T-helper 2 cell (primary cell): ENCODE measurements at places on chromosomes 12 and 14.

- DNase-seq, result no peak
Observed at GRCh38 chr14:103121846-103122584, 1.2 kb upstream of the TNFAIP2 start.

- no peak for DNase-seq
Observed at GRCh38 chr12:31591380-31591901, 505 bp upstream of the DENND5B start.

GRCh38 chr12:53480491-53481442 lies 18.5 kb downstream of the MAP3K12 start:
- DNase-seq, result no peak

DNA sequence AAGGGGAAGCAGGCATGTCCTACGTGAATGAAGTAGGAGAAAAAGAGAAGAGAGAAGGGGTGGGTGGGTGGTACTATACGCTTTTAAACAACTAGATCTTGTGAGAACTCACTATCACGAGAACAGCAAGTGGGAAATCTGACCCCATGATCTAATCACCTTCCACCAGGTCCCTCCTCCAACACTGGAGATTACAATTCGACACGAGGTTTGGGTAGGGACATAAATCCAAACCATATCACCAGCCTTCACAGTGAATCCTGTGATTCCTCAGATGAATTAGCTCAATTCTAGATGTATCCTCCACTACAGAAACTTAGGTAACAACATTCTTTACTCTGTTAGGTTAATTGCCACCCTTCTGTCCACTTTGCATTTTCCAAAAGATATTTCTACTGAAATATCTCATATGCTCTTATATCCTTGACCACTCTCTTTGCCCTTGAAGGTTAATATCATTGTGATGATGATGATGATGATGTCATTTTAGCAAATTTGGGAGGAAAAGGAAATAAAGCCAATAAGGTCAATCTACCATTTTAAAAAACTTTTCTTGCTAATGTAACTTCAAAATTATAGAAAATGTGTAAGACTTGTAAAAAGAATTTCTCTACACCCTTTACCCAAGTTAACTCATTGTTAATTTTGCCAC lies 23.2 kb upstream of the CCNT1 start:
- no peak for DNase-seq

DNA sequence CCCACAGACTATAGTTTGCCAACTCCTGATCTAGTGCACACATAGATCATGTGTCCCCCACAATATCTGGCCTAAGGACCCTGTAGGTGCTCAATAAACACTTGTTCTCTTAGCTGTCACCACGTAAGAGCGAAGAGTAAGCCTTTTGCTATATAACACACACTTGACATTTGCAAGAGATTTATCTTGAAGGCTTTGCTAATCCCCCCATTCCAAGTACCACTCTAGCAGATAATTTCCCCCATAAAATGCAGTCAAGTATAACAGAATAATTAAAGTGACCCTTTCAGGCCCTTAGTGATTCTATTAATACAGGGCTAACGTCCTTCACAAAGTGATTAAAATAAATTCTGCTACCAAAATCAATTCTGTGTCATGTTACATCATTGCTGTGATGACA lies 87.5 kb downstream of the PLXNC1 start:
- no peak for DNase-seq

- no peak for DNase-seq
Observed at GRCh38 chr12:31989571-31990362, 30.6 kb downstream of the RESF1 start.

- no peak for DNase-seq
Observed at GRCh38 chr14:44896275-44897040, 65.3 kb downstream of the KLHL28 start.

- no peak for DNase-seq
Observed at GRCh38 chr12:108589840-108590229, 8.0 kb downstream of the TMEM119 start.

GRCh38 chr14:87000081-87000480 lies 992.9 kb downstream of the GALC start:
- no peak for DNase-seq

GRCh38 chr14:44041700-44042099 lies 465.4 kb downstream of the FSCB start:
- no peak for DNase-seq

GRCh38 chr12:76704693-76705092 lies 59.2 kb upstream of the ZDHHC17 start:
- DNase-seq, result no peak

- DNase-seq, result no peak
Observed at GRCh38 chr14:61524211-61524806, 171.0 kb upstream of the HIF1A start.

DNA sequence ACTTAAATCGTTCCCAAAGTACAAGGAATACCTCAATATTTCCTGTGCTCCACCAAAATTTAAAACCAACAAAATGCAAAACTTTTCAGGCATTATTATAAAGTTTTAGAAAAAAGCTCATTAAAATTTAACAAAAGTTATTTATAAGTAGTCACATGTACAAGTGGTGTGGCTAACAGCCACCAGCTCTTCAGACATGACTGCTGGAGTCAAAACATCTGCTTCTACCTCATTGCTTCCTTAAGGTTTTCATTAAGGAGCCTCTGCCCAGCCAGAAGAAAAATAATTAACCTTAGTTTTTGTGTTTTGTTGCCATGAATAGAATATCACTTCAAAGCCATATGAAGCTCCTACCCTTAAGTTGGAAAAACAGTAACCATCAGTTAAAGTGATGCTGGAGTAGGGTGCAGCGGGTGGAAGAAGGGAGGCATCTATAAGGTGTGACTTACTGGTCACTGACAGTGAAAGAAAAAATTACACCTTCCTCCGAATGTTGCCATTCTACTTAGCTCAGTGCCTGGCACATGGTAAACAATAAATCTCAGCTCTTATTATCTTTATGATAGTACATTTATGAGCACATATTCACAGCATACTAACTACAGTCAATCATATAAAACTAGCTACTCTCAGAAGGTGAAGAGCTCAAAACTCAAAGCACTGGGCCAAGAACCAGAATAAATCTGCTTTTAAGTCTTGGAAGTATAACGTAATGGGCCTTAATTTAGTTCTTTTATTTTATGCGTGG lies 57.7 kb downstream of the GALC start:
- no peak for DNase-seq

DNA sequence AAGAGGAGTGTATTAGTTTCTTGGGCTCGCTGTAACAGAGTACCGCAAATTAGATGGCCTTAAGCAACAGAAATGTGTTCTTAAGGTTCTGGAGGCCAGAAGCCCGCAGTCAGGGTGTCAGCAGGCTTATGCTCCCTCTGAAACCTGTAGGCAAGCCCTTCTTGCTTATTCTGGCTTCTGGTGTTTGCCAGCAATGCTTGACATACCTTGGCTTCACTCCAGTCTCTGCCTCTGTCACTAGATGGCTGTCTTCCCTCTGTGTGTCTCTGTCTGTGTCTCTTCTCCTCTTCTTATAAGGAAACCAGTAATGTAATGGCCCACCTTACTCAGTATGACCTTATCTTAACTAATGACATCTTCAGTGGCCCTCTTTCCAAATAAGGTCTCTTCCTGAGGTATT lies 85.1 kb downstream of the DERA start:
- DNase-seq, result no peak

- DNase-seq, result no peak
Observed at GRCh38 chr12:49456131-49456679, 82.6 kb upstream of the KCNH3 start.

GRCh38 chr12:120468821-120469449 lies 613 bp downstream of the SRSF9 start:
- no peak for DNase-seq

- DNase-seq, result no peak
Observed at GRCh38 chr12:52720365-52720886, 17.1 kb upstream of the KRT77 start.

GRCh38 chr14:99681101-99681831 lies 2.8 kb upstream of the CYP46A1 start:
- DNase-seq, result no peak

DNA sequence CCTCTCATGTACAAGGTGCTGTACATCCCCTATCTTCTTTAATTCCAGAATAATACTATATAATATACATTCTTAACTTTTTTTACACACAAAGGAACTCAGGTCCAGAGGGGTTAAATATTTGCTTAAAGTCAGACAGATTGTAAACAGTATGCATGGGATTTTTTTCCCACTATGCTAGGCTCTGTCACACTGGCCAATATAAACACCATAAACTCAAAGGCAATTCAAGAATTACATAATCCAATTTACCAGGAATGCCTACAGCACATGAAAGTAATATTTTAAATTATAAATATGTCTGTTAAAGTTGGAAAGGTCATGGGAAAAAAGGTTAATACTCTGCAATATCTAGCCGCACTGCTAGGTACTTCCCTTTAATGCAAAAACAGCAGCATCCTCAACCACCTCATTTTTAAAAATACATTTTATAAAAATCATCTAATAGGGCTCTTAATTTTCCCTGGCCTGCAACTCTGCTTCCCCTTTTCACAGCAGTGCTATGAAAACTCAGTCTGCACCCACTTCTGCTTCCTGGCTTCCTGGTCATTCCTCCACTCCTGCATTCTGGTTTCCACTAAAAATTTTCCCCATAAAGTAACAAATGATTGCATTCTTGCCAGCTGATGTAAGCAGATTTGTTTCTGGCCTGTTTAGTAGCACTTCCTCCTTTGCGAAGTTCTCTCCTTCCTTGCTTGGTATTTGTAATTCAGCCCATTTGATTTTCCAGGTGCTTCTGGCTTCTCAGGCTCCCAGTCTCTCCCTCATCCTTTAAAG lies 128.1 kb downstream of the ITPR2 start:
- no peak for DNase-seq

- DNase-seq, result no peak
Observed at GRCh38 chr14:44405011-44405486, 102.0 kb downstream of the FSCB start.

DNA sequence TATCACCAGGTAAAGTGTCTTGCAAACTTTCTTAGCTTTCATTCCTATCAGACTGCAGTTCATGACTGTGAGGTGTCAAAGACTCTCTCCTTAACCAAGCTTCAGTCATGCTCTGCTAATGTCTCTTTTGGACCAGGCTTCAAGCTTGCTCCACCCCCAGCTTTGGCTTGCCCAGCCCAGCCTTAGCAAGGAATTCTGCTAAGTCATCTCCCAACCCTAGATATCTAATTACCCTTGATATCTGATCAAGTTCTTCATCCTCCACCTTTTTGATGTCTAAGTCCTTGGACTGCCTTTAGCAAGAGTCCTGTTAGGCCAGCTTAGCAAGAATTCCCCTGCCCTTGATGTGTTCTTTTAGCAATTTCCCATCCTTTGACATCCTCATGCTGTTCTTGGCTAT lies 108.9 kb upstream of the FGD4 start:
- DNase-seq, result no peak

DNA sequence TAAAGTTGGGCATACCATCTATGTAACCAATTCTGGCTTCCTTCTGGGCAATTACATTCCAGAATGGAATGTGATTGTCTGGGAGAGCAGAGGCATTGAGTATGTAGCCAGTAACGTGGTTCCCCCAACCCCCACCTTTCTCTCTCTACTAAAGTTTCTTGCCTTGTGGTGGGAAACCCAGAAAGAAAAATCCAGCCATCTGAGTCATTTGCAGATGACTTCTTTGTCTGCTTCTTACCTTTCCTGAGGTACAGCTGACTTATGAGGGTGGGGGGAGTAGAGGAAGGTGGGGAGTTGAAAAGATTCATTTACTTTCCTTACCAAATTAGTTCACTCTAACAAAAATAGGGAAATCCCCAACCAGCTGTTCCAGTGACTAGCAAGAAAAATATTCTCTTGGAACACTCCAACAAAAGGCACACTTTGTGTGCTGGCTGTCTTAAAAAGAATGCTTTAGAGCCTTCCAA lies 112.1 kb upstream of the FRMD6 start:
- no peak for DNase-seq

GRCh38 chr14:65832431-65833266 lies 420.1 kb downstream of the FUT8 start:
- DNase-seq, result no peak

GRCh38 chr12:116113398-116114130 lies 163.9 kb downstream of the MED13L start:
- no peak for DNase-seq

DNA sequence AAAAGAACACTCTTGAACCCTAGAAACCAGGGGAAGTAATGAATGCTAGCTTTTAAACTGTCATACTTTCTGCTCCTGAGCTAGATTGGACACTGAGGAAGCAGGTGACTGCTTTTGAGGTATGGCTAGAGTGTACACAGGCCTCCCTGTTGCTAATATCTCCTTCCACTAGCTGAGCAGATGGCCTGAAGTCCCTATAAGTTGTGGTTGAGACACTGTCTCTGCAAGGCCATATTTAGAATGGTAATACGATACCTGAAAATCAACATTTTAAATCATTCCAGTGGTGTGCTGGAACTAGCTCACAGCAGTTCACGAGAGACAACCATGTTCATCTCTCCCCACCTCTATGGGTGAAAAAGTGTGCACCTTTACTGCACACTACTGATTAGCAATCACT lies 46.4 kb upstream of the BMP4 start:
- no peak for DNase-seq

DNA sequence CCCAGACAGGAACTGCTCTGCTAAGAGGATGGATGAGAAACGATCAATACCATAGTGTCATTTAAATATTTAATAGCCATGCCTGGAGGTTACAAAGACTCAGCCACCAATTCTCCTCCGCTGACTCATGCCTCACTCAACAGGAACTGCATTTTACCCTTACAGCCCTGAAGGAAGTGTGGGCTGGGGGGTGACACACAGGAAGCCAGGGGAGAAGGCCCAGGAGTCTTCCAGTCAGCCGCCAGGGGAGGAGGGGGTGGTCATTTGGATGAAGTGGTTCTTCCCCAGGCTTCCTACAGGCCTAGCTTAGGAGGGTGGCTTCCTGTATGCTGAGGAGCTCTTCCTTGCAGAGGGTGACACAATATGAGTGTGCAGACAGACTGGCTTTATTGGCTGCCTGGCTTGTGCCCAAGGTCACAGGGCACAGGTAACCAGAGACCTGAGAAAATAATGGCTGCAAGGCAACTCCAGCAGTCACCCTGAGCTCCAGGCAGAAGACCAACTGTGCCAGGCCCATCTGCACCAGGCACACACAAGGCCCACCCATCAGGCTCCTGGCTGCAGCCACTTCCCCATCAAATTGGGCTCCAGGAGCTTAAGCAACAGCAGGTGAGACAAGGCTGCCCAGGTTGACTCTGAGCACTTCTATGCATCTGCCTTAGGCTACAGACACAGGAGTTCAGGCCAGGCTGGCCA lies 30.6 kb upstream of the RPLP0 start:
- peak; percentile 82 for DNase-seq

- no peak for DNase-seq
Observed at GRCh38 chr12:96989916-96990315, 82.9 kb downstream of the NEDD1 start.
